ENCODE measurements at places on chromosomes 5 and 9.

DNA sequence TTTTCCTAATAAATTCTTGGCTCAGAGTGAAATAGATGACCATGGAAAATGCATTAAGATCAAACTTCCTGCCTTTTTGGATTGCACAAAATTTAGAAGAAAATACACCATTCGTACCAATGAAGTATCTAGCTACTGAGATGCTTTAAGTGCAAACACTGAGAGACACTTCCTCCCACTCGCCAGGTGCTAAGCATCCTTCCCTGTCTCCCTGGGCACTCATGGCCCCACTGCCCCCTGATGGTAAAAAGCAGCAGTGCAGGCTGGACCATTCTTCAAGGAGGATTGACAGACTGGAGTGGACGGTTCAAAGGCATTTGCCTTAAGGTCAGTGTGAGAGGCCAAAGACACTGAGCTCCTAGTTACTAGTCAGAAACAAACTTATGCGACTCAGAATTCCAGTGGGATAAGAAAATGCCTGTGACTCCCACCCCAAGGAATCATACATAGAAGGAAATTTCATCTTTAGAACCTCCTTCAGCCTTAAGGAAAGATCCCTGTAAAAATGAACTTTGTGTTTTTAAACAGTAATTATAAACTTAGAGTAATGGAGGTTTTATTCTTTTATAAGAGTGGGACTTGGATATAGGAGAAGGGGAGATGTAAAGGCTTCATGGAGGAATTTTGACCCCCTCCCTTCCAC is 86.0 kb upstream of the SLC30A5 start:
- H3K4me1 ChIP-seq, result no peaks in the 10 kb centered on the region
- H3K27me3 ChIP-seq, result peaks cover 4% of the 10 kb centered on the region
- DNase-seq, result peak; percentile 30
- no peaks in the 10 kb centered on the region for H3K36me3 ChIP-seq

- no peaks in the 10 kb centered on the region for H3K27me3 ChIP-seq
- H3K27ac ChIP-seq, result no peak overlapping the region
- no peaks in the 10 kb centered on the region for H3K4me1 ChIP-seq
- no peak overlapping the region for H3K4me3 ChIP-seq
Measured at GRCh38 chr5:140674211-140674610, 835 bp upstream of the DND1 start.

GRCh38 chr9:83708515-83709158 is 879 bp upstream of the UBQLN1 start:
- H3K4me1 ChIP-seq, result no peaks in the 10 kb centered on the region
- peak overlapping the region; percentile 82 for H3K4me3 ChIP-seq
- H3K27ac ChIP-seq, result peak overlapping the region; percentile 89
- H3K36me3 ChIP-seq, result no peaks in the 10 kb centered on the region

DNA sequence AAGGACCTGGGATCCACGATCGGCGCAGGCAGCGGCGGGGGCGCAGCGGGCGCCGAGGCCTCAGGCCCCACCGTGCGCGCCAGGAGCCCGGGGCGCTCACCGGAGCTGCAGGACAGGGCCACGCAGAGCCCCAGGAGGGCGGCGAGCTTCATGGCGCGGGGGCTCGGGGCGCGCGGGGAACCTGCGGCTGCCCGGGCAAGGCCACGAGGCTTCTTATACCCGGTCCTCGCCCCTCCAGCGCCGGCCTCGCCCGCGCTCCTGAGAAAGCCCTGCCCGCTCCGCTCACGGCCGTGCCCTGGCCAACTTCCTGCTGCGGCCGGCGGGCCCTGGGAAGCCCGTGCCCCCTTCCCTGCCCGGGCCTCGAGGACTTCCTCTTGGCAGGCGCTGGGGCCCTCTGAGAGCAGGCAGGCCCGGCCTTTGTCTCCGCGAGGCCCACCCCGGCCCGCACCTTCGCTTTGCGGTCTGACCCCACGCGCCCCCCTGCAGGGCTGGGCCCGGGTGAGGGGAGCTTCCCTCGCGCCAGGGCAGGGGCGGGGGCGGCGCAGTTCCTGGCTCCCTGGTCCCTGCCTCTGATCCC is at the start of gene SCGB3A1:
TSS of gene SCGB3A1 (minus strand) at position 189 of the 577 bp plus-strand sequence. CDS start at position 152, 37 bp downstream.
- H3K4me1 ChIP-seq, result no peaks in the 10 kb centered on the region
- no peak for DNase-seq
- H3K27me3 ChIP-seq, result peaks cover 40% of the 10 kb centered on the region
- no peak within 1 kb of the TSS for H3K4me3 ChIP-seq
- H3K27ac ChIP-seq, result no peak within 1 kb of the TSS

- no peak overlapping the region for H3K4me3 ChIP-seq
- no peak overlapping the region for H3K27ac ChIP-seq
- no peaks in the 10 kb centered on the region for H3K27me3 ChIP-seq
Measured at GRCh38 chr5:128002425-128002824, 81.1 kb upstream of the SLC12A2 start.

DNA sequence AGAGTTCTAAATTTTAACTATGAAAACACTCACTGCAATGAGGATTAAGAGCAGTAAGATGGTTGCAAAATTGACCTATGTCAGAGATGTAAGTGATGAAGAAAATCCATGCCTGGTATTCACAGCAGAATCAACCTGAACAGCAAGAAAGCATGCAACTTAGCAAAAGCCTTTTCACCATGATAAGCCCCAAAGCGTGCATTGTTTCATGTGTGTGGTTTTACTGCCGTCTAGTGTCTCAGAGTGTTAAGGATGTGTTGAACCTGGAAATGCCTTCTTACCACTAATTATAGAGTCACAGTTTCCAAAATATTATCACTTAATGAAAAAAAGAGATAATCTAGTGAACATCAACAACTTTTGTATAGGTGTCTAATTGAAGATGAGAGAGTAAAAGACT is 415.2 kb upstream of the TRPC7 start:
- DNase-seq, result no peak
- H3K4me1 ChIP-seq, result peaks cover 5% of the 10 kb centered on the region
- H3K27me3 ChIP-seq, result no peaks in the 10 kb centered on the region
- H3K27ac ChIP-seq, result no peak overlapping the region

- H3K36me3 ChIP-seq, result no peaks in the 10 kb centered on the region
- peaks cover 2% of the 10 kb centered on the region for H3K4me1 ChIP-seq
Measured at GRCh38 chr9:94159069-94159939, 75.0 kb downstream of the PTPDC1 start.

- H3K27me3 ChIP-seq, result peaks cover 28% of the 10 kb centered on the region
- H3K36me3 ChIP-seq, result no peaks in the 10 kb centered on the region
- no peak for DNase-seq
Measured at GRCh38 chr9:109311731-109312130, 9.1 kb downstream of the EPB41L4B start.
